ENCODE measurements at places on chromosomes 5 and 9.

DNA sequence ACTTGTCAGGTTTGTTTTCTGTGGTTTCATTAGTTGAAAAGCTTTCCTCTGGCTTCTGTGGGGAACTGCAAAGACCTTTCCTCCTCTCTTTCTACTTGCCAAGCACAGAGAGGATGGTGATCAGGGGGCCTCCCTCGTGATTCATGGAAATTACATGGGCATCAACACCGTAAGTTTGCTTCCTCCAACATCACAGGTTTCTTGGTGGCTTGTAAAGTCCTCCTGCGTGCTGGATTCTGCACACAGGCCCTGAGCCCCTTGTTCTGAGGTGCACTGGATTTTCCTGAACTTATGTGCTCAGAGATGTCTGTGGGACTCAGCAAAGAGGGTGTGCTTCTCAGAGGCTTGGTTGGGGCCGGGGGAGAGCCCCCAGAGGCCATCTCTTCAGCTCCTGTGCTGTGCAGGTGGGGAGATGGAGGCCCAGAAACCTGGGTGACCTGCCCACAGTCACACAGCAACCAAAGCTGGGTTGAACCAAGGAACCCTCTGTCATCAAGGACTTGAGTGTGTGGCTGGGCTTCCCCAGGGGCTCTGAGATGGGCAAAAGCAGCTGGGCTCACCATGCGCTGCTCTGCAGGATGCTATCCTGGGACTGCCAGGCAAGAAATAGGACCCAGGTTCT lies 36.5 kb downstream of the RGS3 start:
- no peak for DNase-seq

DNA sequence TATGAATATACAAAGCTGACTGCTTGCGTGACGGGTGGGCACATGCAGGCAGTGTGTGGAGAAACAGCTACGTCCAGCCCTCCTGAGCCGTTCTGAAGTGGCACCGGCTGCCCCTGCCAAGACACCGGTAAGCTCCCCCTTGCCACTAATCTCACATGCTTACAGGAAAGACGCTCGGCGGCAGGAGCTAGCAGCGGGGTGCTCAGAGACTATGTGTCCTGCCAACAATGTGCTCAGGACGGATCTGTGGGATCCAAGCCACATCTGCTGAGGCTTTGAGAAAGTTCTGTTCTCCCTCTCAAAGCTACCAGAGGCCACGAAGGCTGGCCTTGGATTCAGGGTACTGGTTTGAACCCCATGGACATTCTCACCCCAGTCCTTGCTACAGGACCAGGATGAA lies 157.2 kb upstream of the PHYKPL start:
- DNase-seq = no peak

DNA sequence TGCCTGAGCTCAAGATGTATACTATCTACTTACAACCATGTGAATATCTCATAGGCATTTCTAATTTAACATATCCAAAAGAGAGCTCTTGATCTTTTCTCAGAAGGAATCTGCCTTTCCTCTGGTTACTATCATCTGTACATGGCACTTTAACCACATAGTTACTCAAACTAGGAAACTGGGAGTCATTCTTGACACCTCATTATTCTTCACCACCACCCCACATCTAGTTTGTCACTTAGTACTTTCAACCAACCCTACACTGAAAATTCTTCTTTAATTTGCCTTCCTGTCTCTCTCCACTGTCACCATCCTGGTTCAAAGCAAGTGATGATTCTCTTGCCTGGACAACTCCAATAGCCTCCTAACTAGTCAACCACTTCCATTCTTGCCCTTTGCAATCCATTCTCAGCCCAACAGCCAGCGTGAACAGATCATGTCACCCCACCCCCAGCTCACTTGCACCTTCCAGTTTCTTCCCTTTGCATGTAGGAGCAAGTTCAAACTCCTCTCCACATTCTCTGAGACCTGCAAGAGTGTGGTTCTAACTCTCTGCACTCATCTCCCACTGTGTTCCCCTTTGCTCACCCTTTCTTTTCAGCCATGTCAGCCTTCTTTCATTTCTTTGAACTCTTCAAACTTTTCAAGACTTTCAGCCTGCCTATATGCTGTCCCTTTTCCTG lies 17.3 kb upstream of the SMAD5 start:
- no peak for DNase-seq

GRCh38 chr9:126399251-126399650 lies 72.6 kb downstream of the MVB12B start:
- DNase-seq = no peak

DNA sequence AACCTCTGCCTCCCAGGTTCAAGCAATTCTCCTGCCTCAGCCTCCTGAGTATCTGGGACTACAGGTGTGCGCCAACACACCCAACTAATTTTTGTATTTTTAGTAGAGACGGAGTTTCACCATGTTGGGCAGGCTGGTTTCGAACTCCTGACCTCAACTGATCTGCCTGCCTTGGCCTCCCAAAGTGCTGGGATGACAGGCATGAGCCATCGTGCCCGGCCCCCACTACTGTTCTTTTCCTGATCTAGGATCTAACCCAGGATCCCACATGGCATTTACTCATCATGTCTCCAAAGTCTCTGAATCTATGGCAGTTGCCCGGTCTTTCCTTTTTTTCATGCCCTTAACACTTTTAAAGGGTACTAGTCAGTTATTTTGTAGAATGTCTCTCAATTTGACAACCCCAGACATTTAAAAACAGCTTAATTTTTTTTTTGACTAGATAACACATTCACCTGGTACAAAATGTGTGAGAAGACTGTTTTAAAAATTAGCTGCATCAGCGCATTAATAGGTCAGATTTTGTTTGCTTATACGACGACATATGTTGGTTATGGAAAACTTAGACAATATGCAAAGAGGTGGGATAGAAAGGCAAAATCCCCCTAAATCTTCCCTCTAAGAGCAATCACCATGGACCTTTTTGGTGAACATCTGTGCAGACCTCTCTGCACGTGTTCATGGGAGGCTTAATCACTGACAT lies 46.5 kb downstream of the STOM start:
- no peak for DNase-seq

GRCh38 chr5:177380805-177381126 lies 3.5 kb upstream of the SLC34A1 start:
- DNase-seq = no peak

DNA sequence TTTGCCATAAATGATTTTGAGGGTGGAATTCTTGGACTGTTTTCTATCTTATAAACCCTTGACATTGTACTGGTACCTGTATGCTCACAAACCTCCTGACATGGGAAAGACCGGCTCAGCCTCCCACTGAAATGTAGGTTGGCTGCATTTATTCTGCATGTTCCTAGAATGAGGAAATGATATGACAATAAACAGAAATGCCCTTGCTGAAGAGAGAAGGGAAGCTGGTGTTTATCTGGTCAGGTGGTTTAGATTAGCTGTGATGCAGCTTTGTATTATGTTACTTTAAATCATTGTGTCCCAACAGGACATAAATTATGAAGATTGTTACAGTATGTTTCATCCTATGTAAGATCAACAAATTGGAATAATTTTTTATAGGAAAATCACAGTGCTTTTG lies 23.1 kb upstream of the CATSPER3 start:
- no peak for DNase-seq

DNA sequence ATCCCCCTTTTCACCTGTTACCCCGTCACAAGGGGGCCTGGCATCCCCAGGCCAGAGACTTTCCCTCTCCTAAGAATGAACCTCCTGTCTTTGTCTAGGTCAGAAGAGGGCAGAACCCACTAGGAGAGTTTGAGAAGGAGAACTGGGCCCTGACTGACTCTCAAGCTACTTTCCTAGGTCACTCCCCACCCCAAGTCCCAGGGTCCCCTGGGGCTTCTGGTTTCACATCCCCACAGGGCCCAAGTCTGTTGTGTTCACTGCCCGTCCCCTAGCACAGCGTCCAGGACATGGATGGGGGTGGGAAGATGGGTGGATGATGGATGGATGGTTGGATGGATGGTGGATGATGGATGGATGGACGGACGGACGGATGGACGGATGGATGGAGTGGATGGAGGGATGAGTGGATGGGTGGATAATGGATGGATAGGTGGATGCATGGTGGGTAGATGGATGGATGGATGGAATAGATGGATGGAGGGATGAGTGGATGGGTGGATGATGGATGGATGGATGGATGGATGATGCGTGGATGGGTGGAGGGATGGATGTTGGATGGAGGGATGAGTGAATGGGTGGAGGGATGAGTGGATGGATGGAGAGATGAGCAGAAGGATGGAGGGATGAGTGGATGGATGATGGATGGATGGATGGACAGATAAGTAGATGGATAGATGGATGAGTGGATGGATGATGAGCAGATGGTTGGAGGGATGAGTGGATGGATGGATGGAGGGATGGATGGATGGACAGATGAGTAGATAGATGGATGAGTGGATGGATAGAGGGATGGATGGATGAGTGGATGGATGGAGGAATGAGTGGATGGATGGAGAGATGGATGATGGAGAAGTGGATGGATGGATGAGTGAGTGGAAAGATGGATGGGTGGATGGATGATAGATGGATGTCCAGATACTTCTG lies 50.6 kb downstream of the KCNT1 start:
- DNase-seq = no peak

DNA sequence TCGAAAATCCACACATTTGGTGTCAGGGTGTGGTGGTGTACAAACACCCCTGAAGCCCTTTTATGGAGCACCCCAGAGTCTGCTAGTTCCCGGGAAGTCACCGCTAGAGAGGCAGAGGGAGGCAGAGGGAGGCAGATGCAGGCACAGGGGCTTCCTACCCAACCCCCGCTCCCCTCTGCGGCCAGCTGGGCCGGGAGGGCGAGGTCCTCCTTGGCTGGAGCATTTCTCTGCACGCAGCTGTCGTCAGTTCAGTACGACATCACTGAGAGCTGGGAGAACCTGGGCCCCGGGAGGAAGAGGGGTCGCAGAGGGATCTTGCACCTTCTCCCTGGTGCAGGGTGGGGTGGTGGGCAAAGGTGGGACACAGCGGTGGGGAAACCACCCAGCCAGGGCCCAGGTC lies 15.8 kb upstream of the UBAC1 start:
- no peak for DNase-seq

DNA sequence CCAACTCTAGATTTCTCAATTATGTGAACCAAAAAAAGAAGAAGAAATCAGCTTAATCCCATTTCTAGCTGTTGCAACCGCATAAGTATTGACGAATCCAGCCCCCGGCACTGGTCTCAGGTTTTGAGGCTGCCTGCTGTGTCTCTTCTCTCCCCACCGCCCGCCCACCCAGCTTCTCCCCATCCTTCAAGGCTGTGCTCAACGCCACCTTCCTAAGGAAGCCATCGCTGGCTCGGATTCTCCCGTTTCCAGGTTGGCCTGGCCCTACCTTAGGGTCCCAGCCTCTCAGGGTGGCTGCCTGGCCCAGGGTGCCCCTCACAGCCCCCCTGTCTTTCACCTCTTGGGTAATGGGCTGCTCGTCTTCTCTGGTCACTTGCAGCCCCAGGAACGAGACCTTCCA lies 77.8 kb downstream of the HRH2 start:
- no peak for DNase-seq

- DNase-seq = no peak
Measured at GRCh38 chr5:180115326-180116076, 43.9 kb upstream of the RNF130 start.

DNA sequence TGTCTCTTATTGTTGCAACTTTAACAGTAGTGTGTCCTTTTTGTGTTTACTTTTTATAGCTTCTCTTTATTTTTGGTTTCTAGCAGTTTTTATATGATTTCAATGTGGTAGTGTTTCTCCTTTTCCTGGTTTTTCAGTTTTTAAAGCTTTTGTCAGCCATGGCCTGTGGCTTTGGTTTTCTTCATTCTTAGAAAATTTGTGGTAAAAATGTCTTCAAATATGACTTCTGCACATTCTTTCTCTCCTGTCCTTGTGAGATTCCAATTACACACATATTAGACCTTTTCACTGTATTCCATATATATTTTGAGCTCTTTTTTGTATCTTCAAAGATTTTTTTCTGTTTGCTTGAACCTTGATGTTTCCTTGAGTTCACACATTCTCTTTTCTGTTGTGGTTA lies 180.5 kb downstream of the CNTLN start:
- DNase-seq = no peak

DNA sequence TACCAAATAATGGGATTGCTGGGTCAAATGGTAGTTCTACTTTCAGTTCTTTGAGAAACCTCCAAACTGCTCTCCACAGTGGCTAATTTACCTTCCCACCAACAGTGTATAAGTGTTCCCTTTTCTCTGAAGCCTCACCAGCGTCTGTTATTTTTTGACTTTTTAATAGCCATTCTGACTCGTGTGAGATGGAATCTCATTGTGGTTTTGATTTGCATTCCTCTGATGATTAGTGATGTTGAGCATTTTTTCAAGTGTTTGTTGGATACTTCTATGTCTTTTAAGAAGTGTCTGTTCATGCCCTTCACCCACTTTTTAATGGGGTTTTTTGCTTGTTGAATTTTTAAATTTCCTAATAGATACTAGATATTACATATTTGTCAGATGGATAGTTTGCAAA lies 28.4 kb upstream of the SUSD1 start:
- DNase-seq = no peak

GRCh38 chr5:36378551-36378950 lies 76.8 kb upstream of the RANBP3L start:
- no peak for DNase-seq

DNA sequence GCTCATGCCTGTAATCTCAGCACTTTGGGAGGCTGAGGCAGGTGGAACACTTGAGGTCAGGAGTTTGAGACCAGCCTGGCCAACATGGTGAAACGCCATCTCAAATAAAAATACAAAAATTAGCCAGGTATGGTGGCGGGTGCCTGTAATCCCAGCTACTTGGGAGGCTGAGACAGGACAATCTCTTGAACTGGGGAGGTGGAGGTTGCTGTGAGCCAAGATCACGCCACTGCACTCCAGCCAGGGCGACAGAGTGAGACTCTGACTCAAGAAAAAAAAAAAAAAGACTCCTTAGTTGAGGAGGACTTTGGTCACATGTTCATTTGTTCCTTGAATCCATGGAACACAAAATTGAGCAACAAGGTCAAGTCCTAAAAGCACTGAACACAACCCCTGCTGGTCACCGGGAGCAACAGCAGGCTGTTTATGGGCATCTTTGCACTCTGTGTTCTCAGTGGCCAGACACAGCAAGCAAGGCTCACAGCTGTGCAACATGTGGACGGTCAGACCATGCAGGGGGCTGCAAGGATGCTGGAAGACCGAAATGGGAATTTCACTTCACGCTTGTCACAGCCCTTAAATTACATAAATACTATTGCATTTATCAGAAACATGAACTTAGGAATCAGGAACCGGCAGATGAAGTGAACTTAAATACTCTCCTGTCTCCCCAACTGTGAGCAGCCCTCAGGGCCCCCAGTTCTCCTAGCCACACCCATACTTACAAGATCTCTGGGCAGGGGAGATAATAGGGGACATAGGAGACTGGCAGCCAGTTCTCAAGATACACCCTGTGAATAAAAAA lies 2.8 kb downstream of the GBGT1 start:
- peak; percentile 33 for DNase-seq
